Dermis microvascular lymphatic vessel endothelial cell (primary cell): ENCODE measurements at places on chromosomes 7 and 10. TPM values are rescaled to one million over a fixed set of nuclear protein-coding genes. Genes with fewer than 3 reads are reported as not detected.

RBM48 gene
- total RNA-seq, result 7.3 and 9.2 TPM in 2 replicates

TNKS2 gene
- total RNA-seq, result 42.5 and 56.5 TPM in 2 replicates

ZNF716 gene
- total RNA-seq, result not detected in 2 replicates

EN2 gene
- total RNA-seq, result under 0.01 TPM in 1 of 2 replicates, not detected in the other

PON3 gene
- total RNA-seq, result 0.13 TPM in 1 of 2 replicates, not detected in the other

ARMH3 gene
- total RNA-seq, result 5.3 and 6.3 TPM in 2 replicates

CALHM1 gene
- not detected in 2 replicates for total RNA-seq

CD36 gene
- 151 and 259 TPM in 2 replicates for total RNA-seq

TSPAN33 gene
- under 0.01 and 0.13 TPM in 2 replicates for total RNA-seq

NOM1 gene
- total RNA-seq, result 14.0 and 18.1 TPM in 2 replicates

LBX1 gene
- not detected in 2 replicates for total RNA-seq

LAMTOR4 gene
- total RNA-seq, result 84.2 and 112 TPM in 2 replicates
